ENCODE measurements at places on chromosomes 1 and 21.

GRCh38 chr1:209326831-209327230 is 256.7 kb upstream of the CAMK1G start:
- no peak for DNase-seq

- DNase-seq: peak; percentile 72
Measured at GRCh38 chr21:35940074-35940927, 120.0 kb downstream of the SETD4 start.

DNA sequence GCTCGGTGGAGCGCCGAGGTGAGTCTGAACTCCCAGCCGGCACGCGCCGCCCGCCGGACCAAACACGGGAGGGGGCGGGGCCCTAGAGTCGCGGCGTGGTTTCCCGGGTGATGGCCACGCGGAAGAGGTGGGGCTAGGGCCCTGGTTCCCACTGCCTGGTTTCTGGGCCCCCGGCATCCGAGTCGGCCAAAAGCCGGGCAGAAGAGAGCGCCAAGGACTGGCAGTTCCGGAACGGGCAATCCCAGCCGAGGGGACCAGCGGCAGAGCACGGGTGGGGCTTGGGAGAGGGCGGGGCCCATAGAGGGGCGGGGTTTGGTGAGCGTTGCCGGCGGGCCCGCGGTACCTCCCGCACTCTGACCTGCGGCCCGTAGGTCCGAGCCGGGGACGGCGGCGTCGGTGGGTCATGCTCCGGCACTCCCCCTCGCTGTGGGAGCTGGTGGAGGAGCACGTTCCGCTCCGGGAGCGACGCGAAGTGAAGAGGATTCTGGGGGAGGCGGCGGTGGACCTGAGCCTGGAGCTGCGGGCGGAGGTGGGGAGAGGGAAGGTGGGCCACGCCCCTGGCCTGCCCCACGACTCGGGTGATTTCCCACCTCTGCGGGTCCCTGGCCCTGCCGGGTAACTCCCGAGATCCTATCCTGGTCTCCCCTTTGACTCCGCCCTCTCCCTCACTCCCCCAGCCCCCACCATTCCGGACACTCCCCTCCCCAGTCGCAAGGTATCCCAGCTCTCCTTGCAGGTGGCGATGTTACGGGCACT is at the start of gene CCDC24:
Gene CCDC24, plus strand, starts transcription at position 124 of the 756 bp plus-strand sequence. Its CDS starts 280 bp downstream, at position 404.
- peak; percentile 77 for DNase-seq

GRCh38 chr1:34262023-34262853 is 85.5 kb downstream of the C1orf94 start:
- DNase-seq: no peak

- DNase-seq: no peak
Measured at GRCh38 chr1:177333936-177334595, 163.3 kb downstream of the BRINP2 start.

- DNase-seq: no peak
Measured at GRCh38 chr1:23444596-23445390, 20.2 kb upstream of the TCEA3 start.

DNA sequence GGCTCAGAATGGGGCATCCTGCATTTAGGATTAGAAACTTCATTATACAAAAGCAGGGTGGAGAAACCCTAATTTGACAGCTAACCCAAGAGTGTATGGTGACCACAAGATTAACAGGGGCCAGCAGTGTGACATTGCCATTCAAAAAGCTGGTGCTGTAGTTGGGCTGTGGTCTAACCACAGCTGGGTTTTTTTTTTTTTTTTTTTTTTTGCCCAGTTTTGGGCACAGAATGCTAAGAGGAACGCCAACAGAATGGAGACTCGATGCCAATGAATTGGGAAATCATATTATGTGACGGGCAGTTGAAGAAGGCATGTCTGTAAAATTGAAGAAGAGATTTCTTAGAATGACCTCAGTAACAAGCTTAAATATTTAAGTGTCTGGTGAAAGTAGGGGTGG is 58.4 kb downstream of the NFIA start:
- DNase-seq: no peak

DNA sequence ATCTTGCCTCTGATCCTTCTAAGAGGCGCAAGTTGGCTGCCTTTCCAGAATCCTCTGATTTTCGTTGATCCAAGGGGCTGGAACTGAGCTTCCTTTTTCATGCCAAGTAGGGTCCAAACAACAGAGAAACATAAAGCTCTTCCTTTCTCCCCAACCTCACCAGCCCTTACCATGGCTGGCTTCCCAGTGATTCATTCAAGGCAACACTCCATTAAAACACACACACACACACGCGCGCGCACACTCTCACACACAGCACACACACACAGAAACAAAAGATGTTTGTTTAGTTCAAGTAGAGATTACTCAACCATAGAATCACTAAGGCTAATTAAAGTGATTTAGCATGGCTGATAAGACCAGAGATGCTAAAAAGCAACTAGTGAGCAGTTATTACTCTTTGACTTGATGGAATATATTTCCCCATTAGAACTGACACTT is 13.0 kb upstream of the GUCA2A start:
- DNase-seq: peak; percentile 75

DNA sequence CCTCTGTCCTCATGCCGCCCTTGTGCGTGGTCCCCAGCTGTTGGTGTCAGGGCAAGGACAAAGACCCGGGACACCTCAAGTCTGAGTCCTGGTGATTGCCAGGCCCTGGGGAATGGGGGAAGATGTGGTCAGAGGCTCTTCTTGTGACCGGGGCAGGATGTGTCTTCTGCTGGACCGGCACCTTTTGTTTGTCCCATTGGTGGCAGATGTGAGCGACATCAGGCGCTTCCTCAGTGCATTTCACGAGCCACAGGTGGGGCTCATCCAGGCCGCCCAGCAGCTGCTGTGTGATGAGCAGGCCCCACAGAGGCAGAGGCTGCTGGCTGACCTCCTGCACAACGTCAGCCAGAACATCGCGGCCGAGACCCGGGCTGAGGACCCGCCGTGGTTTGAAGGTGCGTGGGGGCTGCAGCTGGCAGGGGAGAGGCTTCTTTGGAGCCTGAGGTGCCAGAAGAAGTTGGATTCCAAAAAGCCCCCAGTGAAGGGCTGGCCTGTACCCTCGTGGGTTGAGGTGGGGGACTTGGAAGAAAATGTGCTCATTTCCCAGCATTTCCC is 8.4 kb downstream of the DFFB start:
- DNase-seq: no peak

DNA sequence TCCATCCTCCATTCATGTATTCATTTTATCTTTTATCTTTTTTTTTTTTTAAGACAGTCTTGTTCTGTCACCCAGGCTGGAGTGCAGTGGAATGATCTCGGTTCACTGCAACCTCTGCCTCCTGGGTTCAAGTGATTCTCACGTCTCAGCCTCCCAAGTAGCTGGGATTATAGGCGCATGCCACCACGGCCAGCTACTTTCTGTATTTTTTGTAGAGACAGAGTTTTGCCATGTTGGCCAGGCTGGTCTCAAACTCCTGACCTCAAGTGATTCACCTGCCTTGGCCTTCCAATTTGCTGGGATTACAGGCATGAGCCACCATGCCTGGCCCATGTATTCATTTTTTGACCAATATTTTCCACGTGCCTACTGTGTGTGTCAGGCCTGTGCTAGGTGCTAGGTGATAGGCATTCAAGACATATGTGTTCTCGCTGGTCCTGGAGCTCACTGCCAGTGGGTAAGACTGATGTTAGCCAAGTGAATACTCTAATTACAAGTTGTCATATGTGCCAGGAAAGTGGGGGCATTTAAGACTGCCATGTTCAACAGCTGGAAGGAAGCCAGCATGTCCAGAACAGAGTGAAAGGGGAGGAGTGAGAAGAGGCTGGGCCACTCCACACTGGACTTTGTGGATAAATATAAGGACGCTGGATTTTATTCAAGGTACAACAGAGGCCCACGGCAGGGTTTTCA is 5.3 kb upstream of the CELSR2 start:
- DNase-seq: no peak
